ENCODE measurements at places on chromosomes 2 and 18. TPM values are rescaled to one million over a fixed set of nuclear protein-coding genes. Genes with fewer than 3 reads are reported as not detected.

Gene HOXD11
- total RNA-seq, result not detected

Gene CRYBA2
- total RNA-seq, result not detected

- no peak for DNase-seq
Measured at GRCh38 chr2:8994386-8994785, 9.1 kb downstream of the MBOAT2 start.

DNA sequence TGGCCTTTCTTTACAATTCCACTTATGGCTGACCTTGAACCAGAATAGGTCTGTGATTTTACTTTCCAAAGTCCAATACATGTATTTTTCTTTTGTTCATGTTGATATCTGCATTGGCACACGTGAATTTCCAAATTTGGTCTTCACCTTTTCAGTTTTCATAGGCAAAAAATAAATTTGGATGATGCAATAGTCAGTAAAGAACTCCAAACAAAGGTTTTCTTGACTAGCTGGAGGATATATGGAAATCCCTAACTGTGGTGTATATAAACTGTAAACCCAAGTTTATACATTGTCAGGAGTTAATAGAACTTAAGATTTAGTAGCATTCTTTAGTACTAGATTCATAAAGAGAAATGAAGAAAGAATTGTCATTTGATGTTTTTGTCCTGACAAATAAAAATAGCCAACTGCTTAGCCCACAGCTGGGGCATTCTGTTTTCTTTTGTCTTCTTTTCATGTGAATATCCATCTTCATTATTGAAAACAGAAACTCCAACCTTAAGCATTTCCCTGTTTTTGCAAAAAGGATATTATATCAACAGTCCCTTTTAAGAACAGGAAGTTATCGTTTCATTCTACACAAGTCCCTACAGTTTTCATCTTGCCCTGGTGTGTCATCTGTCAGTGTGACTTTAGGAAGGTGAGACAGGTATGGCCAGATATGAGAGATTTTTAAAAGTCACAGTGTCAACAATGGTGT is 132.9 kb downstream of the BCL2 start:
- DNase-seq, result no peak

GRCh38 chr2:219207134-219207883 is 727 bp downstream of the ZFAND2B start:
- no peak for DNase-seq

GRCh38 chr2:189437926-189438325 is 3.3 kb upstream of the WDR75 start:
- no peak for DNase-seq

DNA sequence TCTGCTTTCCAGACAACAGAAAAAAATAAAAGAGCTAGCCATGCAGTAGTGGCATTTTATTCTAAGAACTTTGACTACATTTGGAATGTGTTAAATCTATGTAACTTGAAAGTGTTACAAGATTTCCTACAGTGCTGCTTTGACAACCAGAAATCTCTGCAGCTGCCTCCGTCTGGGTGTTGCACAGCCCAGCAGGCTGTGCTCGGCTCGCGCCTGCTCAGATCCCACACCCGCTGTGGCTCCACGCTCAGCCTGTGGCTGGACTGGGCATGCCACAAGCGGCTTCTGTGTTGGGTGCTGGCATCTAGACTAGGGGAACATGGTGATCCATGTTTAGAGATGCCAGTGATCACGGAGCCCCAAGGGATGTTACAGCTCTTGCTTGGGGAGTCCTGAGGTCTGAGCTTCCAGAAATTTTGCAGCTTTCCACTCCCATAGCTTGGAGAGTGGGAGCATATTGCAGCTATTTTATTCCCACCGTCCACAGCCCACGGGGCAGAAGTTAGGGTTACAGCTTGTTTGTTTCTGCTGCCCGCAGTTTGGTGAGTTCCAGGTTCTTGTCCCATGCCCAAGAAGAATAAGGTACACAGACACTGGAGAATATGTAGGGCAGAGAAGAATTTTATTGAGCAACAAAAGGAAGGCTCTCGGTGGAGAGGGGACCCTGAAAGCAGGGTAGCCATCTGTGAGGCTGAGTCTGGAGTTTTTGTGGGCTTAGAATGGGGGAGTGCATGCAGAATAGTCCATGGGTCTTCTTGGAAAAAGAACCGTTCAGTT is 44.1 kb downstream of the FAM171B start:
- no peak for DNase-seq

Gene SERPINB11
- not detected for total RNA-seq

Gene POTEJ
- total RNA-seq, result not detected

- DNase-seq, result no peak
Measured at GRCh38 chr18:39945076-39945475, 2010.0 kb upstream of the PIK3C3 start.

- DNase-seq, result peak; percentile 43
Measured at GRCh38 chr2:44929735-44930273, 11.7 kb upstream of the SIX3 start.

GRCh38 chr2:45283764-45284620 is 274.7 kb upstream of the SIX2 start:
- DNase-seq, result no peak

- no peak for DNase-seq
Measured at GRCh38 chr2:234392041-234392615, 104.8 kb downstream of the ARL4C start.

- DNase-seq, result no peak
Measured at GRCh38 chr2:105853354-105854088, 108.8 kb downstream of the NCK2 start.

DNA sequence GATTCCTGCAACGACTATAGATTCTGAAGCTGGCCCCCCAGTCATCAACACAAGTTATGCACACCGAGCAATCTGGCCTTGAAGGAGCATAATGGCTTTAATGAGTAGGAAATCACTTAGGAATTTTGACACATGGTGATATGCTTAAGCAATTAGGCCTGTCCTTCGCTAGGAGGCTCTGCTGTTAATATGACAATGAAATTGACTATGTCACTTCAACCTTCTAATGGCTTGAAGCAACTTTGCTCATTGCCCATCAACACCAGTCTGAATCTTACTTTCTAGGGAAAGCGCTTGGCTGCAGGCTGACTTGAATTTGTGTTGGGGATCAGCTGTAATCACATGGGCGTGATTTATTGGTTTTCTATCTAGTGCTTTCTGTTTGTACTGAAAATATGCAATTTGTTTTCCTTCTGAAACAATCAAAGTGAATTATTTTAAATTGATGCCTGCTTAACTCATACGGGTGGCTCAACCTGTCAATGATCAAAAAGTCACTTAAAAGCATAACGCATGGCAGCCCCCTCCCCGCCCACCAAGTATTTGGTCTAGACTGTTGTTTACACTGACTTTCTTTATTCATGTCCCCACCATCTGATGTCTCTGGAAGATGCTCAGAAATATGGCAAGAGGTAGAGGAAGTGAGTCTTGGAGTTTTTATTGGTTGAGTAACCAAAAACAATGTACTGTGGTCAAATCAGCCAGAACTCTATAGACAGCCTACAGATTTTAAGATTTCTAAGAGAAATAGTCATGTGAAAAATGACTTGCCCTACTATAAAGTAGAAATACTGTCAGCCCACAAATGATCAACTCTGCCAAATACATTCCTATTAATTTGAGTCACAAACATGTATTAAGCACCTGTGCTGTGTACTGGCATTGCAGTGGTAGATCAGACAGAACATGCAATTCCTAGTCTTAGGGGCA is 344.9 kb downstream of the RBM43 start:
- no peak for DNase-seq

Gene NT5DC4
- total RNA-seq, result not detected

GRCh38 chr2:14513903-14514302 is 118.6 kb upstream of the LRATD1 start:
- no peak for DNase-seq

GRCh38 chr2:42086500-42086953 is 38.7 kb downstream of the PKDCC start:
- no peak for DNase-seq

- peak; percentile 31 for DNase-seq
Measured at GRCh38 chr2:241817126-241817820, 8.3 kb downstream of the NEU4 start.

Gene FLACC1
- total RNA-seq, result 2.9 TPM

DNA sequence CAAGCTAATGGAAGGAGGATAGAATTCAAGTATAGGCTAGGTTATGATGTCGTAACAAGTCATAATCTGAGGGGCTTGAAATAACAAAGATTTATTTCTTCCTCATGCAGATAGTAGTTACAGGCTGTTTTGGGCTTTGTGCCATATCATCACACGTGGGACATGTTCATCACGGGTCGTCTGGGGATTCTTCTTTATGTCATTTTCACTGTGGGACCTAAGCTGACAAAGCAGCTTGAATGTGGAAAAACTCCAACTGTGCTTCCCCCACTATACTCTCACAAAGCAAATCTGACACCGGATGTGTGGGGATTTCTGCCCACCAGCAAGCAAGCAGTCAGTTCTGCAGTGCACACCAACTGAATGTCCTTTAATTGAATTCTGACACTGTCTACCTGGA is 124.8 kb downstream of the LTBP1 start:
- no peak for DNase-seq

DNA sequence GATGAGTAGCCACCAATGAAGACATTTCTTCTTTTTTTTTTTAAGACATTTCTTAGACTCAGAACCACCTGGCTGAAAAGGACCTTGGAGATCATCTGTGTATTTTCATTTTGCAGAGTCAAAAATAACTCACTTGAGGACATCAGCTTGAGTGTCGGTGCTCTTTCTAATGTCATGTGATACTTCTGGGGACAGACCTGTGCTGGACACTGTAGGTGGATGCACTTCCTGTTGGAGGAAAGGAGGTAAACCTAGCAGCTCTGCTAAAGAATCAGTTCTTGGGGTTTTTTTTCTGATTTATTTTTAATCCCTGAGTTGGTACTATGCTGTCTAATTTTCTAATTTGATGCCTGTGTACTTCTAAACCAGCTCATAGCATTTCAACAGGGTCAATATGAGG is 283.9 kb upstream of the CRIM1 start:
- no peak for DNase-seq

Gene CAPN14
- total RNA-seq, result 0.17 TPM

- DNase-seq, result no peak
Measured at GRCh38 chr2:112923967-112924338, 13.0 kb downstream of the IL37 start.

- peak; percentile 31 for DNase-seq
Measured at GRCh38 chr2:57720728-57721627, 325.6 kb upstream of the VRK2 start.

Gene CNTNAP5
- not detected for total RNA-seq

Gene SLC9A4
- 0.08 TPM for total RNA-seq

Gene EVA1A
- total RNA-seq, result not detected

Gene PLA2R1
- total RNA-seq, result not detected

DNA sequence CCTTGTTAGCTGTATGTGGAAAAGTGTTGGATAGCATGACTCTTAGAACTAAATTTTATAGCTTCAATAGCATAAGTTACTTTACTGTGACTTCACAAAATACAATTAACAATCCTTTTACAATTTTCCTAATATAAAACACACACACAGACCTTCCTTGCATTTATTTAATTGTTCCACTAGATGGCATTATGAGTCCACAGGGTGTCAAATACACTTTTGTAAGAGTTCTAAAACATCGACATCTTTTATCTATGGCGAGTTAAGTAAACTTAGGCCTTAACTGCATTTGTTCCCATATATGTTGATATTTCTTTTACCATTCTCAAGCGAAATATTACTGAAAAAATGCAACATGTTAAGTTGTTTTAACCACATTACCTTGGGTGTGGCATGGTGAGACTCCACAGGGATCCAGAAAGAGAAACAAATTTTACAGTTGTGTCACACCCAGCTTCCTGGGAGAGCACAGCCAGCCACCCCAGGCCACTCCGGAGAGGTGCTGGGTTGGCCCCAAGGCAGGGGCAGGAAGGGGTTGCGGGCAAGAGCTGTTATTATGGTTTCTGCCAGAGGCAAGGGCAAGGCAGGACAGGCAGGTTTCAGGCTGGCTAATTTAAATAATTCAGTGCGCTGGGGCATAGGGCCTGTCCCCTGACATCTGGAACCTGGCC is 312.4 kb upstream of the MC4R start:
- no peak for DNase-seq

- DNase-seq, result no peak
Measured at GRCh38 chr2:177419274-177419673, 26.7 kb downstream of the AGPS start.

GRCh38 chr2:181407171-181407570 is 50.0 kb upstream of the ITGA4 start:
- DNase-seq, result no peak

DNA sequence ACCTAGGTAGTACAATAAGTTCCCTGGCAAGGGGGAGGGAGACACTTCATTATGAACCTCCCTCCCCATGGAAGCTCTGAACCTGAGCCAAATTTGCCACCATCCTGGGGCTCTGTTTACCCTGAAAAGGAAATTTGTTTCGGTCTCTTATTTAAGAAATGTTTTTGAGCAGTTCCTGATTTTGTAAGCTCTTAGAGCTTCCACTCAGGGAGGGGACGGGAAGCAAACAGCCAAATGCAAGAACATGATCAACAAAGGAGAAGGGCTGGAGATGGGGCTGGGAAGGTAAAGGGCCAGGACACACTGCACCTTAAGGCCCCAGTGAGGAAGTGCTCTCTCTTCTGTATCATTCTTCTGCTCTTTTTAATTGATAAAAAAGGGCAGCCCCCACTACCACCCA is 117.9 kb downstream of the NRP2 start:
- no peak for DNase-seq

- no peak for DNase-seq
Measured at GRCh38 chr2:146481629-146482028, 1363.2 kb upstream of the ACVR2A start.

Gene MEP1B
- not detected for total RNA-seq

DNA sequence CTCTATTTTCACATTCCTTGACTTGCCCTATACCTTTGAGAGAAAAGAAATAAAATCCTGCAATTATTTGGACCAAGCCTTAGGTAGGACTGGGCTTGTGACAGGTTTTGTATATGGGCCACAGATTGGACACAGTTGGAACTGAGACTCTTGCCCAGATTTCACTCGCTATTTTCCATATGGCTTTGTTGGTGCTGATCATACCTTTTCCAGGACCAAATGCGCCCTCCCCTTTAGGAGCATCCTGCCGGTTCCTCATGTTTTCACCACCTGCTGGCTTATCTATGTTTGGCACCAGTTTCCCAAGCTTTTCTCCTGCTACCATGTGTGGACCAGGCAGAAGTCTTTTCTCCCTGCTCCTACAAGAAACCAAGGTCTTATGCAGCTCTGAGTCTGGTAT is 494.9 kb downstream of the EPHA4 start:
- DNase-seq, result no peak

GRCh38 chr2:230781130-230781797 is 68.6 kb downstream of the CAB39 start:
- no peak for DNase-seq

DNA sequence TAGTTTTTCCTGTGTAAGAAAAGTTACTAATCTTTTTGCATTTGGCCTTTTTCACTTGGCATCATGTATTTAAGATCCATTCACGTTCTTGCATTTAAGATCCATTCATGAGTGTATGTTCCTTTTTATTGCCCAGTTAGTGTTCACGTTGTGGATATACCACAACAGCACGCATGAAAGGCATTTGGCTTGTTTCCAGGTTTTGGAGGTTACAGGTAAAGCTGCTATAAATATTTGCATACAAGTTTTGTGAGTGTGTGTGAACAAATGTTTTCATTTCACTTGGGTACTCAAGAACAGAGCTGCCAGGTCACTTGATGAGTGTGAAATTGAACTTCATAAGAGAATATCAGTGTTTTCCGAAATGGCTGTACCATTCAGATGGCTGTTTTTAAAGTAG is 121.2 kb downstream of the CCBE1 start:
- DNase-seq, result no peak

Data from activated naive CD8-positive, alpha-beta T cell treated with anti-CD3 and anti-CD28 coated beads, Interleukin-2, amount 10 ng/mL, durations not matched to agents 7 days and 5 days (primary cell).